ENCODE measurements at places on chromosomes 5 and 9. TPM values are rescaled to one million over a fixed set of nuclear protein-coding genes. Genes with fewer than 3 reads are reported as not detected.

DNA sequence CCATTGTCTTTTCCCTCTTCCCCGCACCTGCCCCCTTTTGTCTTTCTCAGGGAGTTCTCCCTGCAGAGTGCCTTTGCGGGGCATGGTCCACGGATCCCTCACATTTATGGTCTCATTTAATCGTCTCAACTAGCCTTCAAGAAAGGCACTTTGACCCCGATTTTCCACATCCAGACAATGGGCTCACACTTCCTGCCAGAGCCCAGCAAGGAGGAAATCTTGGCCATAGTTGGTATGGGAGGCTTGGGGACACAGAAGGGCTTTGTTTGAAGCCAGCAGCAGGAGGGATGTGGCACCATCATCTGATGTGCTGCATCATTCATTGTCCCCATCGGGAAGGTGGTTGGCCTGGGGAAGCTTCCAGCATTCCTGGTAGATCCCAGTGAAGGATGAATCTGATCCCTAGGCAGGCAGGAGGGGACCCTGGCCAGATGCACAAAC is 24.9 kb downstream of the GSN start:
- no peak for DNase-seq

- DNase-seq = no peak
These were observed 7.4 kb upstream of the CCDC187 start for GRCh38 chr9:136311051-136312008.

DNA sequence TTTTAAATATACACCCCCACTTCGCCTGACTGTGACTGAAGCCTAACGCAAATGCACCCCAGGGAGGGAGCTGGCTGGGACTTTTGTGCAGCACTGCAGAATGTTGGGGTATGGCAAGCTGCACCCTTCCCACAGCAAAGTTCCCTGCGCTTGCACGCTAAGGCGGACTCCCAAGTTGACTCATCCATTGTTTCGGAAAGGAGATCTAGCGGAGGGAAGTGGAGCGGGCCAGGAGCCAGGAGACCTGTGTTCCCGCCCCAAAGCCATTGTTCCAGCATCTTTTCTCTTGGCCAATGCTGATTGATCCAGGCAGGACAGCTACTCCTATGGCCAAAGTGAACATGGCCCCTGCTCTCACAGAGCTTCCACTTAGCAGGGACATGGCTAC is 202.9 kb downstream of the AOPEP start:
- DNase-seq = no peak

DNA sequence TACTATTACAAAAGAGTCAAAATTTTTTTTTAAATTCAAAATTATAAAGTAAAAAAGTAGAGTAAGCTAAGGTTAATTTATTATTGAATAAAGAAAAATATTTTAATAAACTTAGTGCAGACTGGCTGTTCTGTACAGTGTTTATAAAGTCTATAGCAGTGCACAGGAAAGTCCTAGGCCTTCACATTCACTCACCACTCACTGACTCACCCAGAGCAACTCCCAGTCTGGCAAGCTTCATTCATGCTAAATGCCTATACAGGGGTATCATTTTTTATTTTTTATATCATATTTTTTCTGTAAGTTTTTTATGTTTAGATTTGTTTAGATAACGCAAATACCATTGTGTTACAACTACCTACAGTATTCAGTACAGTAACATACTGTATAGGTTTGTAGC is 700.7 kb upstream of the GRAMD2B start:
- DNase-seq = no peak

DNA sequence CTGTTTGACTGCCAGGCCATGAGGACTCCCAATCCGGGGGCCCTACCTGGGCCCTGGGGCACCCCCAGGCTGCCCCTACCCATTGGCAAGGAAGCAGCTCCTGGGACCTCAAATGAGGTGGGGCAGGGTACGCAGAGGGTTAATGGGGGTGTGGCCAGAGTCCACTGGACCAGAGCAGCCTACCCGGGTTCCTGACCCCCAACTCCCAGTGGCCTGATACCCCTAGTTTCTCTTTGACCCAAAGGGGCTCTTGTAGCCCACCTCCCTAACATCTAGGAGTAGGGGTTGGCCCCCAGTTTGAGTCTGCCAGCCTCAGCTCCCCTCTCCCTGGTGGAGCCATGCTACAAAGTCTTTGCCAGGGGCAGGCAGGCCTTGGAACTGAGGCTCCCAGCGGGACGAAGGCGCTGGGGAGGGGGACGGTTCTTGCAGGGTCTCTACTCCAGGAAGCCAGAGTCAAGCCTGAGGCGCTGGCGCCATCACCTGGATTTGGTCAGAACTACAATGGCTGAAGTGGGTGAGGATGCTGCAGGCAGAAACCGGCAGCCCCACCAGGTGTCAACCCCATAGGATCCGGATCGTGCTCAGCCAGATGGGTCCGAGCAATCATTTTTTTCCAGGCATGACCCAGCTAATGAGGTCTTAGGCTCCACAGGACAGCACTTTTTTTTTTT is 8.4 kb upstream of the CERCAM start:
- peak; percentile 46 for DNase-seq

GRCh38 chr5:146084376-146084775 is 21.0 kb downstream of the PLAC8L1 start:
- no peak for DNase-seq

DNA sequence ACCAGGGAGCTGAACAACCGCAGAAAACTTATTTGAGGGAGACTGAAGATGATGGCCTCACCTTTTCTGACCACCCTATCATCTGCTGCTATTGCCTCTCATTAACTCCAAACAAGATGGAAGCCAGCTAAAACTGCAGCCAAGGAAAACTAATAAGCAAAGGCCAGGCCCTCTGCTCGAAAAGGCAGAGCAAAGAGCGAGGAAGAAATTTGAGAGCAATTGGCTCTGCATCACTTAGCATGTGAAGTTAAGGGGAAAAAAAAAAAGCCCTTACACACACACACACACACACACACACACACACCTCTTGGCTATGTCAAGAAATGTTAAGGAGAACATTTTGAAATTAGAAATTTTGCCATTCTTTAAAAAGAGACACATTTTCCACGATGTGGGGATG is 228.1 kb upstream of the CYLC2 start:
- no peak for DNase-seq

DNA sequence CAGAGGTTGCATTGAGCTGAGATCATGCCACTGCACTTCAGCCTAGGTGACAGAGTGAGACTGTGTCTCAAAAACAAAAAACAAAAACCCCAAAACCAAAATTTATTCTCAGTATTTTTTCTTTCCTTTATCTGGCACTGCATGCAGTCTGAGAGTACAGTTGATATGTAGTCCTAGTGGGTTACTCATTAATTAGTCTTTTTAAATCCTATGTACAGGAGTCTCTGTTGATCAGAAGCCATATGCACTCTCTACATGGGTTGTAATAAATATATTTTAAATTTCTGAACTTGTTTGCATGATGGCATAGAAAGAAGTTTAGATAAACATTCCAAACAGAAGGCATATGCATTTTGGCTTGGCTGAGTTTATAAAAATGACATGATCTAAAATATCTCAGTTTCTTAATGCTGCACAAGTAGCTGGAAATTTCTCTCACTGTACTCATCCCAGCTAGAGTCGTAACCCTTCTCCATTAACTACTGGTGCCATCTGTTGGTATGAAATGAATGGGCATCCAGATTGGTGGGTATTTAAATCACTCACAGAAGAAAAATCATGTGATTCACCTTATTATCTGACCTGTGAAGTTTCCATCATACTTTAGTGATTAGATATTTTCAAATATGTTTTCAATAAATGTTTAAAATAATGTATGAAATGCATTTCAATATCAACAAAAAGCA is 284.8 kb downstream of the CTNND2 start:
- DNase-seq = no peak

DNA sequence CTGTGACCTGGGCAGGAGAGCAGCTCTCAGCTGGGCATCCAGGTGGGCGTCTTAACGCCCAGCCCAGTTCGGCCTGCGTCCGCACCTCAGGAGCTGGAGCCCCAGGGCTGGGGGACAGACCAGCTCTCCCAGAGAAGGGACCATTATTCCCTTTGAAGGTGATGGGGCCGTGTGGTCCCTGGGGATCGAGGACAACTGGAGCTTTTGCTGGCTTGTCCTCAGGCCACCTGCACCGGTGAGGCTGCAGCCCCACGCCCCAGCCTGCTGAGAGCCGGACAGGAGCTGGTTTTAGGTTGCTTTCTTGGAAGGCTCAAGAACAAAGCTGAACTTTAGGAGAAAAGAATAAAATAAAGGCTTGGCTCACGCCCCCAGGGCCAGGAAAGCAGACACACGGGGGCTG is 40.9 kb downstream of the NACC2 start:
- no peak for DNase-seq

DNA sequence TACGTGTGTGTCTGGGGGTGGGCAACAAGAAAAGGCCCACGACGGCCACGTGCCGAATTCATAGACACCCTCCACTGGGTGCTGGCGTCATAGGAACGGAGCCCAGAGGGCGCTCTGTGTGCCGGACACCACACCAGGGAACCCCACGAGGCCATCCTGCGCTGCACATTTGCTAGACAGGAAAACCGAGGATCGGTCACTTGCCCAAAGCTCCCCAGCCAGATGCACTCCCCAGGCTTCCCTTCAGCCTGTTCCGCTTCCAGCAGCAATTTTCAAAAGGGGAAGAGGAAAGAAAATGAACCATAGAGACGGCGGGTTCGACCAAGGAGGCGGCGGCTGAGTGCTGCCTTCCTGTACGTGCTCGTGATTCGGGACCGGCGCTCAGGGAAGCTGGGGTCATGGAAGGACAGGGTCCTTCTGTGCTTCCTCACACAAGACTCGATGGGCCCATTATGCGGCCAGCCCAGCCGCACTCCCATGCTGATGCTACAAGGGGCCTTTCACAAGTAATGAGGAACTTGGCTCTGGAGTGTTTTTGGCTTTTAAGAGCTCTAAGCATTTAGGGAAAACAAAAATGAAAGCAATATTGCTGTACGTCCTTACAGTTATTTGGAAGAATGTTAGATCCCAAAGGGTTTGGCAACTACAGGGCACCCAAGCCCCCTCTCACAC is 124.6 kb upstream of the SARDH start:
- peak; percentile 33 for DNase-seq

- no peak for DNase-seq
These were observed 4.3 kb downstream of the CSNK1A1 start for GRCh38 chr5:149546974-149547373.

- DNase-seq = no peak
These were observed 70.1 kb downstream of the RFX3 start for GRCh38 chr9:3455717-3456116.

GRCh38 chr9:99602854-99603253 is 218.8 kb upstream of the NR4A3 start:
- DNase-seq = no peak

GRCh38 chr9:10134266-10134665 is 478.5 kb downstream of the PTPRD start:
- no peak for DNase-seq

DNA sequence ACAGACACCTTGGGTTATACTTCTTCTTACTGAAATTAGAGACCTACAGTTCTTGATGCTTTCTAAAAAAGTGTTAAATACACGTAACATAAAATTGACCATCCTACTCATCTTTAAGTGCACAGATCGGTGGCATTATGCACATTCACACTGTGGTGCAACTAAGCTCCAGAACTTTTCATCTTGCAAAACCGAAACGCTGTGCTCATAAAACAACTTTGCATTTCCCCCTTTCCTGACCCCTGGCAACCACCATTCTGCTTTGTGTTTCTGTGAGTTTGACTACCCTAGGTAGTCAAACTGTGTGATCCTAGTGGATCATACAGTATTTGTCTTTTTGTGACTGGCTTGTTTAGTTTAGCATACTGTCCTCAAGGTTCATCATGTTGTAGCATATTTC is 3.9 kb downstream of the MVB12B start:
- no peak for DNase-seq

DNA sequence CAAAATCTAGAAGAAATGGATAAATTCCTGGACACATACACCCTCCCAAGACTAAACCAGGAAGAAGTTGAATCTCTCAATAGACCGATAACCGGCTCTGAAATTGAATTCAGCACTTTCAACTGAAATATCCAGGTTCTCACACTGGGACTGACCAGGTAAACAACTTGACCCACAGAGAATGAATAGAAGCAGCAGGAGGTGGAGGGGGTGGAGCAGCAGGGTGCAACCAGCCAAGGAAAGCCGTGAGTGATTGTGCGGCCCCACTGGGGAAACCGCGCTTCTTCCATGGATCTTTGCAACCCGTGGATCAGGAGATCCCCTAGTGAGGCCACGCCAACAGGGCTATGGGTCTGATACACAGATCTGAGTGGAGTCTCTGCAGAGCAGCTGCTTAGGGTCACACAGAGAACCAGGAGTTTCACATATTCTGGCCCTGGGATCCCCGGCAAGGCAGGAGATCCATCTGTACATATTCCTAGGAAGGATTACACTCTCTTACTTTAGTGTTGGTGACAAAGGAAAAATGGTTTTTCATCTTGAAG is 181.5 kb downstream of the SLCO4C1 start:
- DNase-seq = no peak

- no peak for DNase-seq
These were observed 226.2 kb downstream of the EPB41L4A start for GRCh38 chr5:112192866-112193265.

DNA sequence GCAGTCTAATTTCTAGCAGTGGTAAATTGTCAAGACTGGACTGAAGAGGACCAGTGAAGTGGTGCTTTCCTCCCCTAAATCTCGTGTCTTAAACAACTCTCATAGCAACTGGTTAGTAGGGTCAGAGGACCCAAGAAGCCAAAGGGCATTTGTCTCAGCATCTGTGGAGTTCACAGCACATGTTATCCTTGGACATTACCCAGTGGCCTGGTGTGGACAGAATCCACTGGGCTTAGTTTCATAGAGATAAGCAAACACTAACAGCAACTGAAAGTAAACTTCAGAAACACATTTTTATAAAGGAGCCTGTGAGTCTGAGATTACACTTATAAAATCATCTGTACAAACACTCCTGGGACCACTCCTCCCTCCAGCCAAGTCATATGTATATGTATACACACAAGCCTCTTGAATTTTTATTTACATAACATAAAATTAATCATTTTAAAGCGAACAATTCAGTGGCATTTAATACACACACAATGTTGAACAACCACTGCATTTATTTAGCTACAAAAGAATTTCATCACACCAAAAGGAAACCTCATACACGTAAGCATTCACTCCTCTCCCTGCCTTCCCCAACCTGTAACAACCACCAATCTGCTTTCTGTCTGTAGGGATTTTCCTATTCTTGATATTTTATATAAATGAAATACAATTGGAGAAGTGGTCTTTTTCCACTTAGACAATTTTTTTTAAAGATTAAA is 457.8 kb downstream of the RASEF start:
- DNase-seq = no peak

GRCh38 chr9:35179347-35180280 is 17.8 kb downstream of the UNC13B start:
- no peak for DNase-seq

The WNT8A gene
- total RNA-seq = not detected

The HCN1 gene
- total RNA-seq = 16.2 TPM

The LVRN gene
- total RNA-seq = 10.6 TPM

The PHF24 gene
- 0.21 TPM for total RNA-seq

The CD274 gene
- 4.2 TPM for total RNA-seq

The PRRX2 gene
- total RNA-seq = 15.3 TPM

The HK3 gene
- 6.7 TPM for total RNA-seq

The GABRA1 gene
- total RNA-seq = not detected

The PCDHGA11 gene
- 8.3 TPM for total RNA-seq

The FAM163B gene
- 0.90 TPM for total RNA-seq

The UBE2B gene
- 71.6 TPM for total RNA-seq

All from tibial nerve (tissue), 4 donors.